Amniotic epithelial cell (primary cell): ENCODE measurements at places on chromosomes 2 and 18.

DNA sequence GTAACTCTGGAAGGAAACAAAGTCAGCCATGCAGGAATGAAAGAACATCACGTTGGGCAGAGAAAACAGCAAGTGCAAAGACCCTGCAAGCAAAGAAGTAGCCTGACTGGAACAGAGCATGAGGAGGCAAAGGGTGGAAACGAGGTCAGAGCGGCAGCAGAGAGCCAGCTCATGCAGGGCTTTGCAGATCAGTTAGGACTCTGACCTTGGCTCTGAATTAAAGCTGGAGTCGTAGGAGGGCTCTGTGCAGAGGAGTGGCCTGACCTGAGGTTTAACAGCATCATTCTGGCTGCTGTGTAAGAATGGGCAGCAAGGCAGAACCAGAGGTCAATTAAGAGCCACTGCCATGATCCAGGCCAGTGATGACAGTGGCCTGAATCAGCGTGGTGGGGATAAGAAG is 220.7 kb downstream of the PRKCE start:
- peak; percentile 79 for DNase-seq

DNA sequence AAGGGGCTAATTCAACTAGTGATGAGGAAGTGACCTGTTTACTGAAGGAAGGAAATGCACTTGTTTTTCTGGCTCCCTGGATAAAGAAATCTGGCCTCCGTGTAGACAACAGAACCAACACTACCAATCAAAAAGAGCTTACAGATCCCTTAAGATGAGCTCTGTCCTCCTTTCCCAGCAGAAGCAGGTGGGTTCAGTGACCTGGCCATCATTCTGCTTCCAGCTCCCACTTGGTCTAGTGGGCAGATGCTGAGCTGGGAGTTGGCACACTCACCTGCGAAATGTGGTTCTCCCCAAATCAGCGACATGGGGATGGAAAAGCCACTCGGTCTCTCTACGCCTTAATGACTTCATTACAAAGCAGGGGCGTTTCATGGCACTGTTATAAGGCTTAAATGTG is 132.6 kb downstream of the AFF3 start:
- DNase-seq = no peak

- DNase-seq = no peak
These were observed 36.0 kb upstream of the VRK2 start for GRCh38 chr2:58010599-58010998.

- peak; percentile 34 for DNase-seq
These were observed 14.3 kb downstream of the COPS7B start for GRCh38 chr2:231800493-231801091.

- DNase-seq = peak; percentile 52
These were observed 29.4 kb upstream of the EIF2AK3 start for GRCh38 chr2:88656690-88657089.

GRCh38 chr18:74796841-74797576 is 199.3 kb downstream of the ZNF407 start:
- DNase-seq = peak; percentile 84

DNA sequence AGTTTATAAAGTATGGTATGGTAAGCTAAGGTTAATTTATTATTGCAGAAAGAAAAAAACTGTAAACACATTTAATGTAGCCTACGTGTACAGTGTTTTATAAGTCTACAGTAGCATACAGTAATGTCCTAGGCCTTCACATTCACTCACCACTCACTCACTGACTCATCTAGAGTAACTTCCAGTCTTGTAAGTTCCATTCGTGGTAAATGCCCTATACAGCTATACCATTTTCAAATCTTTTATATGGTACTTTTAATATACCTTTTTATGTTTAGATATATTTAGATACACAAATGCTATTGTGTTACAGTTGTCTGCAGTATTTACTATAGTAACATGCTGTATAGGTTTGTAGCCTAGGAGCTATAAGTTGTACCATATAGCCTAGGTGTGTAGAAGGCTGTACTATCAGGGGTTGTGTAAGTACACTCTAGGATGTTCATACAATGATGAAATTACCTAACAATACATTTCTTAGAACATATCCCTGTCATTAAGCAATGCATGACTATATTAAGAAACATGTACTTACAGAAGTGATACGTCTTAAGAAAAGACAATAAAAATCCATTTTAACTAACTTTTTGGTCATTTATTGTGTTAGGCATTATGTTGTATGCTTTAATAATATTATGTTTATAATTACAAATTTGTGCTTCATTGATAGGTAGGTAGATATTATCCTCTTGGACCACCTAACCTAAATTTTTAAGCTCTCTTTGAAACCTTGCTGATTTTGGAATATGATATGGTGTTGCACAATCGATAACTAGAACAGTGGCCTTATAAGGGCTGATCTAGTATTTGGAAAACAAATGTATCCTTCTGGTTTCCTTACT is 51.9 kb downstream of the VRK2 start:
- DNase-seq = peak; percentile 62

- no peak for DNase-seq
These were observed 240.2 kb downstream of the CYP26B1 start for GRCh38 chr2:71907503-71907902.

GRCh38 chr2:14565666-14566065 is 66.9 kb upstream of the LRATD1 start:
- no peak for DNase-seq

GRCh38 chr2:19488009-19488691 is 129.7 kb upstream of the OSR1 start:
- DNase-seq = peak; percentile 77

DNA sequence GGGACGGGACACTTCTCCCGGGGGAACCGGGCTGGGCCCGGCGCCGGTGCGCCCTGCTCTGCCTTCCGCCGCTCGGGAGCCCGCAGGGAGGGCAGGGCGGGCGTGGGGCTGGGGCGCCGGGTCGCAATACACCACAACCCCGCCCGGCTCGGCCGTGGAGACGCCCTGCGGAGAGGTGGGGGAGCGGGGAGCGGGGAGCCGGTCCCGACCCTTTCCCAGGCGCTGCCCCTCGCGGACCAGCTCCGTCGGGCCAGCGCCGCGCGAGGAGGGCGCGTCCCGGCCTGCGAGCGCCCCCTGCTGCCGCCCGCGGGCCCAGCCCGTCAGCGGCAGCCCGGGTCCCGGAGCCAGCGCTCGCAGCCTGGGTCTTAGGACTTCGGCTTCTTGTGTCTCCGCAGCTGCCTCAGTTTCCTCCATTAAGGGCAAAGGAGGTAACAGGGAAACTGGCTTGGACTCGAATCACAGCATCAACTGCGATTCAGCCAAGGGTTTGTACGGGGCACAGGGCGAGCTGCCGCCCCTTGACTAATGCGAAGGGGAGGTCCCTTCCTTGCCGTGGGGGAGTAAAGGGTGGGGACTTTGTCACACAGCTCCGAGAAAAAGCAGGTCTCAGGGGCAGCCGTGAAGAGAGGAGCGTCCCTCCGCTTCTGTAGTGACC is 635 bp upstream of the ADRA2B start:
- no peak for DNase-seq

DNA sequence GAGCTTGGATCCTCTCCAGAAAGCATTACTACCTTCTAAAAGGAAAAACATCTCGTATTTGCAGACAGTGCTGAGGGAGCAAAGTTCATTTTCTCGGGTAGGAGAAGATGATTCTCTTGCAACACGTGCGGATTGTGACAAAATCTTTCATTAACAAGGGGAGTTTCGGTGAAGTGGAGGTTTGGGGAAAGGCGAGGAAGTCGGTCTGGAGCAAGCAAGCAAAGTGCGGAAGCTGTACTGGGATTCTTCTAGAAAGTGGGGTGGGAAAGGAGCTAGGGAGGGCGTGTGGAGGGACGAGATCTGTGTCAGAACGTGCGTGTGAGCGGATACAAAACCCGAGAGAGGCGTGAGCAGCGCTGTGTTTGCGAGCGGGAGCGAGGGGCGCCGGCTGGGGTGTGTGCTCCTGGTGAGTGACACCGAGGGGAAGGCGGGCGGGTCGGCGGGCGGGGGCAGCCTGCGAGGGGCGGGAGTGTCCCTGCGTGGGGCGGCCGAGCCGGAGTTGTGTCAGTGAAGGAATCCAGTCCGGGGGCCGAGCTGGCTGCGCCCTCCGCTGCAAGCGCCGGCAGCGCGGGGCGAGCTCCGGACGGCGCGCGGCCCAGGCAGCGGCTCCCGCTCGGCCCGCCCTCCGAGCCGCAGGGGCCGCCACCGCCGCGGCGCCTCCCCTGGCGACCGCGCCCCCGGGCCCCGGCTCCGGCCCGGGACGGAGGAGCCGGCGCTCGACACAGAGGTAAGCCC is at the start of gene SPATS2L:
SPATS2L (plus strand) TSS at position 498 of the 735 bp plus-strand sequence. CDS start 82,552 bp downstream, outside the sequence.
- peak; percentile 73 for DNase-seq

- DNase-seq = peak; percentile 41
These were observed 406.5 kb upstream of the UBE2E3 start for GRCh38 chr2:180573951-180574350.
